ENCODE measurements at places on chromosomes 11 and 22. TPM values are rescaled to one million over a fixed set of nuclear protein-coding genes. Genes with fewer than 3 reads are reported as not detected.

Gene CARD18
- total RNA-seq = not detected

Gene TSSK2
- total RNA-seq = not detected

GRCh38 chr22:16915701-16916100, 90.5 kb upstream of the XKR3 start:
- no peak for DNase-seq

DNA sequence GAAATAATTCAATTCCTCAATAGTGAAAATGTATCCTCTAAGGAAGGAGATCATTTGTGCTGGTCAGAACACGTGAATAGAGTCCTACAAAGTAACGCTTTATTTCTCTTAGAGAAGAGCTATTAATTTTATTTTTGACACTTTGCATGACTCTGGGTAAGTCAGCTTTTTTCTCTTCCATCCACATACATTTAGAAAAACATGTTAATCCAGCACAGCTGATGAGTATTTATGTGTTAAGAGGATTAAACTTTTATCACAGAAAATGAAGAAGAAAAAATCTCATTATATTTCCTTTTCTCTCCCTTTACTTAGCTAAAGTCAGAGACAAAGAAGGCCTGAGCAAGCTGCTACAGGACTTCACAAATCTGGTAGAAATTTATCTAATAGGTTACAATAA, 649.5 kb upstream of the CCDC179 start:
- no peak for DNase-seq

- DNase-seq = peak; percentile 82
These were observed at the start of gene CTNND1 for GRCh38 chr11:57761301-57762234. CTNND1 (plus strand) TSS chr11:57761802; CDS start chr11:57791479, 29,677 bp downstream.

DNA sequence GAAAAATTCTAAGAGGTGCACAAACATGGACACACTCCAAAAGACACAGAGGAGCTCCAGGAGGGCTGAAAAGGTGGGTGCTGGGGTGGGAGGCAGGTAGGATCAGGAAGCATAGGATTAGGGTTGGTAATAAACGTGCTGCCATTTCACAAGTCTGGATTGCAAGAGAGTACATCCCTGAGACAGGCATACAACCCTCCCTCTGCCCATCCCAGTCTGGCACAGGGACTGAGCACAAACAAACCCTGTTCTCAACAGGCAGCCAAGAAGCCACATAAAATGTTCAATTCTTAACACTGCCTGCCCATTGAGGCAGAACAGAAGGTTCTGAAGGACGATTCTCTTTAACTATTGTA, 18.5 kb downstream of the SLC35F2 start:
- no peak for DNase-seq

DNA sequence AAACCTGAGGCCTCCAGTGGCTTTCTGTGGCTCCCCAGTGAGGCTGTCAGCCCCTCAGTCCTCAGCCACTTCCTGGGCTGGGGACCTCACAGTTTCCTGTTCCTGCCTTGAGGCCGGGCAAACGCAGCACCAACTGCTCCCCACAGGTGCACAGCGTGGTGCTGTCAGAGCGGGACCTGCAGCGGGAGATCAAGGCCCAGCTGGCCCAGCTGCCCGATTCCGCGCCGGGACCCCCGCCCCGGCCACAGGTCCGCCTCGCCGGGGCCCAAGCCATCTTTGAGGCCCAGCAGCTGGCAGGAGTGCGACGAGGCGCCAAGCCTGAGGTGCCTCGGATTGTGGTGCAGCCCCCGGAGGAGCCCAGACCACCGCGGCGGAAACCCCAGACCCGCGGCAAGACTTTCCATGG, 5.4 kb downstream of the TBC1D10C start:
- no peak for DNase-seq

- DNase-seq = no peak
These were observed 4.6 kb downstream of the MYH9 start for GRCh38 chr22:36383110-36383581.

DNA sequence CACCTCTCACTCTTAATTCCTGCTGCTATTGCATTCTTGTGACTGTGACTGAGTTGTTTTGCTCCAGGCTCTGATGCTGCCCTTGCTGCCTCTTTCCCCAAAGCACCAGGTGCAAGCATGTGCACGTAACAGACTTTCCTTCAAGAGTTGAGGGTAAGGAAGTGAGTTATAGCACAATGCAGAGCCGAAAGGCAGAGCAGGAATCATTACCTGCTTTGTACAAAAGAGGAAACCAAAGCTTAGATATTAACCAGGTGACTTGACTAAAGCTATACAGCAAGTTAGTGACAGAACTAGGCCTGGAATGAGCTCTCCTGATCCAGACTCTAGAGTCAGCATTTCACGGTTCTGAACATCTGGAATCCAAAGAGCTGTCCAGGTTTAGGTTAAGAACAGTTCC, 33.6 kb downstream of the NEU3 start:
- DNase-seq = no peak

DNA sequence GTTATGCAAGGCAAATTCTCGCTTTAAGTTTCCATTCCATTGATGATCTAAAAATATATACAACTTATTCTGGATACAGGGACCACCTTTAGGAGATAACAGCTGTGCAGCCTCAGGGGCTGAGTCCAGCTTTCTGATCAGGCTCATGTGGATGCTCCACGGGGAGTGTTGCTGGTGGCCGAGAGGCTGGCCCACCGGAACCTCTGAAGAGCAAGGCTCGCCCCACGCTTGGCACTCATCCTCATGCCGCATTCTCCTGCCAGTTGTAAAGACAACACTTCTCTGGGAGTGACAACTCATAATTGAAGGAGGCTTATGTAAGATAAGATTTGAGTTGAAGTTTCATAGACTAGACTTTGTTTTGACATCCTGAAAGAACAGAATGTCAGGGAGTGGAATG, 123.5 kb downstream of the MPPED1 start:
- peak; percentile 28 for DNase-seq
